ENCODE measurements at places on chromosomes 7 and 10.

DNA sequence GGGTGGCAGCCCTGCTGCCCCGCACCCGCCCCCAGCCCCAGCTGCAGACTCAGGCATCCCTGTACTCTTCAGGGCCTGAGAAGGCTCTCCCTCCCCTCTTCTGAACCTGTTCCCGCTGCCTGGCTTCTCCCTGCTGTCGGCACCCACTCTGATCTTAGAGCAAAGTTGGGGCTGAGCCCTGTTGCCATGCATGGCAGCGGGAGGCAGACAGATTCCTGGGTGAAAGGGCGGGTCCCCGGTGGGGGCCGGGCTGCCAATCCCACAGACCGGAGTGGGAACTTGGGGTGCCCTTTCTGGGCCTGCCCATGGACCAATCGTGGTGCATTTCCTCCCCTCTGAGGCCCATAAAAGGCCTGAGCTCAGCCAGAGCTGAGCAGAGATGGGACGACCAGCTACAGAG lies 80.7 kb downstream of the SPDYE5 start:
- DNase-seq, result no peak

DNA sequence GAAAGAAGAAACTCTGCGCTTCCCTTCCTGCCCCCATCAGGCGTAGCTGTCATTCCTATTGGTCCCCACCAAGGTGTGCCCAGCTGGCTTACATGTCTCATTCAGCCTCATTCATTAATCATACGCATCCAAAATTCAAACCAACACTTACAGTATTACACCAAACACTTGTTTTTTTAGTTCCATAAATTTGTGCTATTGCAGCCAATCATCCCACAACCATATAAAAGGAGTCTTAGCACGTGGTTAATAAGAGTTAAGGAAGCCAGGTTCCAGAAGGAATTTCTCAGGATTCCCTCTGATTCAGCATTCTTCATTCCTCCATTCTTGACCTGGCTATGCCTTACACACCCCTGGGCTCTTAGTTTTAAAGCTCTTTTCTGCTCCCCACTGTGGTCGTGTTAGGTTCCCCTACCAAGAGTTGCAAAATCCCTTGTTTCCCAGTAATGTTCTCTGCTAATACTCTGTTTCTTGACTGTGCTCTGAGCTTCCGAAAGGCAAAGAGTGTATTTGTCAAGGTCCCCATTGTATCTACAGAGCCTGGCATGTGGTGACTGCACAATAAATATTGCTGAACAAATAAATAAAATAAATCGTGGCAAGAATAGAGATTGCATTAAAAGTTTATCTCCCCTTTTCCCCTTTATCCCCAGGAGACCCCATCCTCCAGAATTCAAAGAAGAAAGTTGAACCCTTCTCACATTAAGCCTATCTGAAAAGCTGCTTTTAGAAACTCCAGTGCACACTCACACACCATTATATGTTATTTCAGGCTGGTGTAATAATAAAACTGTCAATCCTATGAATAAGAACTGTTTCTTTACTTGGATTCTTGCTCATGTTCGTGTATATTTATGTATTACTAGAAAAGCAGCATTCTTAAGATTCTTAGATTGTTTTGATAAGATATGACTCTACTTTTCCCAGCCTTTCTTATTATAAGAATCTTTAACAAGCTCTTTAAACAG lies 514.4 kb downstream of the INHBA start:
- no peak for DNase-seq

- DNase-seq, result no peak
Measured at GRCh38 chr10:88848499-88848898, 3.1 kb downstream of the ANKRD22 start.

- DNase-seq, result no peak
Measured at GRCh38 chr7:98133621-98134303, 27.1 kb downstream of the LMTK2 start.

DNA sequence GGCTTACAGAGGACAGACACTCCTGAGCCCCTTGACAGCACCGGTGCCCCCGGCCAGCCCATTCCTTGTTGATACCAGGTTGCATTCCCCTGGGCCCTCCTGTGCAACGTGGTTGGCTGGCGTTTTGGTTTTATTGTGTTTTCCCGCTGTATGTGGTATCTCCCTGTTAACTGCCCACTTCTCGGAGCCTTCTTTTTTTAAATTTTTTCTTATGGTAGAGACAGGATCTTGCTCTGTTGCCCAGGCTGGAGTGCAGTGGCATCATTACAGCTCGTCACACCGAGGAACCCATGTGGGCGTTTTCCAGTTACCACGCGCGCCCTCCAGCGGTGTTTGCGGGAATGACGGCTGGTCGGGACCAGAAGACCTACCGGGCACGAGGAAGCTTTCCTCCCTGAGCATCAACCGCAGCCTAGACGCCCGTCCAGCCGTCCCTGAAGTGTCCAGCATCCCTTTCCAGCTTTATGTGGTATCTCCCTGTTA lies 16.9 kb upstream of the ZFAND2A start:
- DNase-seq, result peak; percentile 61

DNA sequence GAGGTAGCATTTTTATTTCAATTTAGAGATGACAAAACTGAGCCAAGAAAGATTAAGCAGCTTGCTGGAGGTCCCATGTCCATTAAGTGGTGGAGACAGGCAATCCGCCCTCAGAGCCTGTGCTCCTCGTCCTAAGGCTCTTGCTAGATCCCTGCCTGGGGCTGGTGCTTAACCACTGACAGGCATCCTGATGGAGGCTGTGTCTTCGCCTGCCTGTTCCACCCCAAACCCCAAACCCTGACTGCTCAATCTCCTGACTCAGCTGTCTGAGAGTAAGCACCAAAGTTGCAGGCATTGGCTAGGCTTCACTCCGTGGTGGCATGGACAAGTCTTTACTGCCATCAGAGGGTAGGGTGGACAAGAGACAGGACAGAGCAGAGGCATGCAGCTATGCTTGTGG lies 209.4 kb downstream of the POU6F2 start:
- no peak for DNase-seq

DNA sequence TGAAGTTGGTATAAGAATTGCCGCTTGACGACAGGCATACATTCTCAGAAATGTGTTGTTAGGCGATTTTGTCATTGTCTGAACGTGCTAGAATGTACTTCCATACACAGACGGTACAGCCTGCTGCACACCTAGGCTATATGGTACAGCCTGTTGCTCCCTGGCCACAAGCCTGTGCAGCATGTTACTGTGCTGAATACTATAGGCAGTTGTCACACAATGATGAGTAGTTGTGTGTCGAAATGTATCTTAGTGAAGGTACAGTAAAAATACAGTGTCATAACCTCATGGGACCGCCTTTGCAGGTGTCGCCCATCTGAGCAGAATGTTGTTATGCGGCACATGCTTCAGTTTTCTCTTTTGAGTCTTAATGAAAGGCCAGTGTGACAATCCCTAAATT lies 66.5 kb downstream of the SHH start:
- no peak for DNase-seq

- DNase-seq, result no peak
Measured at GRCh38 chr7:101172854-101173751, 7.0 kb downstream of the NAT16 start.

- no peak for DNase-seq
Measured at GRCh38 chr7:117157241-117158209, 165.3 kb downstream of the WNT2 start.

Data from effector CD4-positive, alpha-beta T cell (primary cell).